ENCODE measurements at places on chromosomes 2 and 18.

DNA sequence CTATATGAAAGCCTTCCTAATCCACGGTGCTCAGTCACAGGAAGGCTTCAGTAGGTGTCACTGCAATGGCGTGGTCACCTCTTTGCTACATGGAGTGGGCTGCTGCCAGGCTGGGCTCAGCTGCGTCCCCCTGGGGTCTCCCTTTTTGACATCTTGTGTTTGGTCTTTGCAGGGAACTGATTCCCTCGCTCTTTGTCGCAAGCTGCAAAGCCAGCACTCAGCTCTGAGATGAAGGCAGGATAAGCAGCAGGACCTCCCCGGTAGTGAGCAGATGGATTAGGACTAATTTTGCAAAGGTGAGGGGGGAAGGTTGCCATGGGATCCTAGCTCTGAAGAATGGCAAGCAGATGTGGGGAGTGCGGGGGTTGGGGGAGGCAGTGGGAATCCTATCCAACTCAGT, 173.9 kb upstream of the ARL4C start:
- no peak for DNase-seq

- no peak for DNase-seq
These were observed 306.7 kb upstream of the CHAC2 start for GRCh38 chr2:53460937-53461336.

GRCh38 chr18:69949538-69949936, 1.9 kb upstream of the CD226 start:
- no peak for DNase-seq

- no peak for DNase-seq
These were observed 20.6 kb downstream of the PDE1A start for GRCh38 chr2:182406221-182406620.

DNA sequence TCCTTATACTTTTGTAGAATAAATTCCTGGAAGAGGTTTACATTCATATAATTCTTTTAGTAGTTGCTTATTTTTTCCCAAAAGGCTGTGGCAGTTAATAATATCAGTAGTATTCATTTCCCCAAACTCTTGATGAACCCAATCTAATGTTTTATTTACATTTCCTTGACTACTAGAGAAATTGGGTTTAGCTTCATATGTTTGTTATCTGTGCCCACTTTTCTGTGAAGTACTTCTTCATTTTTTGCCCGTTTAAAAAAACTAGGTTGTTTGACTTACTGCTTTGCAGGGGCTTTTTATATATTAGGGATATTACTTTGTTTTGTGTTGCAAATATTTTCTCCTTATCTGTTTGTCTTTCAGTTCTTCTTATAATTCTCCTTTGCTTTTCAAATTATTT, 17.2 kb downstream of the RALB start:
- no peak for DNase-seq

GRCh38 chr2:146451972-146452371, 1392.9 kb upstream of the ACVR2A start:
- no peak for DNase-seq
